ENCODE measurements at places on chromosomes 5 and 9. TPM values are rescaled to one million over a fixed set of nuclear protein-coding genes. Genes with fewer than 3 reads are reported as not detected.

FBN2 gene
- total RNA-seq, result not detected

DNA sequence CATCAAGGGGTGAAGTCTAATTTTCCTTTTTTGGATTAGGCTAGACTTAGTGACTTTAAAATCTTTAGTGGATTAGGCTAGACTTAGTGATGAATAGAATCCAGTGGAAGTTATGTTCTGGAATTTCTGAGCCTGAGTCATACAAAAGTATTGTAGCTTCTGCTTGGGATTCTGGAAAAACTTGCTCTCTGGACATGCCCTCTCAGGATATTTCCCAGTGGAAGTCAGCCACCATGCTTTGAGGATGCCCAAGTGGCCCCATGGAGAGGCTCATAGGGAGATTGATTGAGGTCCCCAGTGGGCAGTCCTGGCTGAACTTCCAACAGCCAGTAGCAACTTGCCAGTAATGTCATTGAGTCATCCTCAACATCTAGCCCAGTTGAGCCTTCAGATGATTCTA is 112.4 kb upstream of the PRLR start:
- no peak for DNase-seq

DNA sequence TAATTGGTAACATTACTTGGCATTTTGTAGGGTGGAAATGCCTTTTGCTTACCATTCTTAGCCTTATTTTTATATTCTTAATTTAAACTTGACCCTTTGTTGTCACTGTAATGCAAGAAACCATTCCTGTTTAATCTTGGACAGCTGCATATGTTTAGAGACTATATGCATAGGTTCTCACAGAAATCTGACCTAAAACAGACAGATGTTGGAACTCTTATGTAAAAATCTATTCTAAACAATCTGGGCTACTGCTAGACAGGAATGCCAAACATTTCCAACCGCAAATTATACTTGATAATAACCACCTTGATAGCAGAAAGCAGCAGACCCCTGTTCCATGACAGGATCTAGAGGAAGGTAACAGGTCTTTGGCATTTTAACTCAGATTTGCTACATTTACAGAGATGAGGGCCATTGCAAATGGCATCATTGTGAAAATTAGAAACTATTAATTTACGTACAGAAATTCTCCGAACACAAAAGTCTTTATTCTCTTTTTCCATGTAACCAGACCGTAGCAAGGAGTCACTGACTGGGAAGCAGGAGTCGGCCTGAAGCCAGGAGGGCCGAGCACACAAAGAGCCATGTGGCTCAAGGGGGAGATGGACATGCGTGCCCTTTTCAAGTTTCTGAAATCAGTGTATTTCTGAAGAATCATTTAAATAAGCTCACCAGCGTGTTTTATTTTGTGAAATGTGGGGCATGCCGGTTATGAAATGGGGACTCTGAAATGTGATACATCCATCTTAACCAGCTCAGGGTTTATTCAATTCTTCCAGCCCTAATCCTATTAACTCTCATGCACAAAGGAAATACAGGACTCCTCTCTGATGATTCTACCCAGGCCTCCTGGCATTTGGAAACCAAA is 139.3 kb downstream of the AOPEP start:
- DNase-seq, result no peak

DNA sequence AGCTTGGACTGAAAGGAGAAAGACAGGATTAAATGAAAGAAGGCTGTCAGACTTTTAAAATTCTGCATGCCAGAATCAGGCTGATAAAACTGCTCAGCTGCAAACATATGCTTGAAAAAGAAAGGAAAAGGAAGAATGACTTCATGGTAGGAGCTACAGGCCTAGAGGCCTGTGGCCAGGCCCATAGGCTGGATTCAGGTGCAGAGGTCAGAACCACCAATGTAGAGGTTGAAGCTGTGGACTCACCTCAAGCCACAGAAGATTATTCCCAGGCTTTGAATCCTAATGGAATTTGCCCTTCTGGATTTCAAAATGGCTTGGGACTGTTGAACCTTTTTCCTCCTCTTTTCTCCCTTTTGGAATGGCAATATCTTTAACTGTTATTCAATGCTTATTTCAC is 47.7 kb downstream of the TMEM38B start:
- DNase-seq, result no peak
